Stimulated activated CD4-positive, alpha-beta T cell treated with anti-CD3 and anti-CD28 coated beads, Interleukin-12 subunit alpha, Interleukin-12 subunit beta, amount 100 ng/mL, for 24 hours (primary cell): ENCODE measurements at places on chromosomes 4 and X.

DNA sequence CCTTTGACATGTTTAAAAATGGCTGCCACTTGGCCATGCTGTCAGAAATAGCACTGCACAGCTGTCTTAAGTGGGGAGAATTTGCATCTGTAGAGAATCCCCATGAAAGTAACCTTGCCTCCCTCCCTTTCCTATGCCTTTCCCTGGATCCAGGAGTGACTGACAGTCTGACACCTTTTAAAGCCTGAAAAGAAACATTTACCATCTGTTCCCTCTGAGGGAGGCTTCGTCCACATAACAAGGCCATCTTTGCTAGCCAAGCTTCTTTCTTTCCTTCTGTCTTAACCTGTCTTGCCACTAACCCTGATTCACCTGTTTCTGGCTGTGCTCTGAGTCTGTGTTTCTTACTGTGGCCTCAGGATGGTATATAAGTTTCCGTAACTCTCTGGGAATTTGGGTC, 21.3 kb upstream of the AADAT start:
- no peak for DNase-seq

DNA sequence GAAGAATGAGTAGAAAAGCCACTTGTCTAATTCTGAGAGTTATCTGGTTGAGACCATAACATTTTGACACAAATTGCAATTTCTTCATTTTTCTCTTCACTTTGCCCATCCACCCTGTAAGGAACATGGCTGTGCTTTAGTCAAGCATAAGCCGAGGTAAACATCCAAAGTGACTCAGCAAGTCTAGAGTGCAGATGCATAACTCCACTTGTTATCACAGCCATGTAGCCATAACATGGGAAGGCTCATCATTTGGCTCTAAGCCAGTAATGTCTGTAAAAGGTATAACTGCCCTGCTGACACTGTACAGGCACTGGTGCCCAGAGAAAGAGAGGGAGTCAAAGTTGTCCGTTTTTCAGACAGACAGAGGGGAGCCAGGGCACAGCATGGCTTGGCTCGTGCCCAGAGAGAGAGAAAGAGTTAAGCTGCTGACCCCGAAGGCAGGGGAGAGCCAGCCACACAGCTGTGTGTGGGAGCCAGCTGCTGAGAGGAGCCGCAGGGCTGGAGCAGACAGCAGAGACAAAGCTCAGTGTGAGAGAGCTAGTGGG, 76.9 kb upstream of the EXOC1L start:
- DNase-seq = no peak

GRCh38 chr4:93834249-93835066, 5.9 kb downstream of the ATOH1 start:
- no peak for DNase-seq

- DNase-seq = no peak
These were observed 222.1 kb downstream of the CAMK2D start for GRCh38 chr4:113539408-113539807.

GRCh38 chrX:15853586-15854079, 980 bp downstream of the AP1S2 start:
- DNase-seq = no peak

DNA sequence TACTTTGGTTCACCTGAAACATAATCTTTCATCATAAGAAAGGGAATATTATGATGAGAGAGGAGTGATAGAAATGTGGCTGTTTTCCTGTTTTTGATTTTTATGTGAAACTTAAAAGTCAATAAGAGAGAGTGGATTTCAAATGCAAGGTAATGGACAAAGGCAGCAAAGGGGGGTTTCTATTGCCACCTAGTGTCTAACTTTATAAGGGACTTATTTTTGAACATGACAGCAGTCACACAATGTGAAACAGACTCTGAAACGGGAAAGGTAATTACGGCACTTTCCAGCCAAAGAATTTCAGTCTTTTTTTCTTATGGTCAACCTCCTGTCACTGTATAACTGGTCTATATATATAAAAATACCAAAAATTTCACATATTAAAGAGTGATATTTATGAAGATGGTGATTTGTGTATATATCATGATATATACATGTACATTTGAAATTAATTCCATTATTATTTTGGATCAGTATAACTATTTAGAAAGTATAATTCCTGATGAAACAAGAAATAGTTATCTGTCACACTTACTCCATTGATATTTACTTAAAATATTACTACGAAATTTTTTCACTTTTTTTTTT, 127.1 kb downstream of the FBXO8 start:
- DNase-seq = no peak

DNA sequence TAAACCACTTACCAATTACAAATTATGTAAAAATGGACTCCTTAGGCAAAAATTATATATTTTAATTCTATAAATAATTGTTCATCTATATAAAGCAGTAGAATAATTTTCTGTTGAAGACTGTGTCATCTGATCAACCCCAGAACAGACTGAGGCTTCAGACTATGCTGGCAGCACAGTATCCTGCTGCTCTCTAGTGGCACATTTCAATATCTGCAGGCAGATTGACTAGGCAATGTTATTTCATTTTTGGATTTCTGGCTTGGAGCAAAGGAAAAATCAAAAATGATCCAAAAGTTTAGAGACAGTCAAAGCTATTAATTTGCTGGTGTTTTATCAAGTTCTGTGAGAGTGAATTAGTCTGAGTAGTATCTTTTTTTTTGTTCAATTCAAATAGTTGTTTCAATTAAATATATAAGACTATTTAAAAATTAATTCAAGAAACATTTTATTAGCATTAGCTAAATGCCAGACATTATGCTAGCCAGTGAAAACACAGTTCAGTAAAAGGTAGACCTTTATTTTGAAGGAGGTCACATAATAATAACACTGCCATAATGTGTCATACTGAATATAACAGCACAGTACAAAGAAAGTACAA, 21.3 kb upstream of the SULT1E1 start:
- DNase-seq = no peak

DNA sequence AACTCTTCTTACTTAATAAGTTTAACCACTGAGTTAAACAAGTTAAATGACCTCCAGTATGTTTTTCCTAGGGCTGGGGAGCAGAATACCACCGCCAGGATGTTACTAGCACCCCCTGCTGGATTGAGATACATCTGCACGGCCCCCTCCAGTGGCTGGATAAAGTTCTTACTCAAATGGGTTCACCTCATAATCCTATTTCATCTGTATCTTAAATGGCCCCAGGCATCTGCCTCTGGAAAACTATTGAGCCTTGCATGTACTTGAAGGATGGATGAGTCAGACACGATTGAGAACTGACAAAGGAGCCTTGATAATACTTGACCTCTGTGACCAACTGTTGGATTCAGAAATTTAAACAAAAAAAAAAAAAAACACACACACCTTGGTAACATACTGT, 61.5 kb upstream of the MMAA start:
- peak; percentile 17 for DNase-seq

DNA sequence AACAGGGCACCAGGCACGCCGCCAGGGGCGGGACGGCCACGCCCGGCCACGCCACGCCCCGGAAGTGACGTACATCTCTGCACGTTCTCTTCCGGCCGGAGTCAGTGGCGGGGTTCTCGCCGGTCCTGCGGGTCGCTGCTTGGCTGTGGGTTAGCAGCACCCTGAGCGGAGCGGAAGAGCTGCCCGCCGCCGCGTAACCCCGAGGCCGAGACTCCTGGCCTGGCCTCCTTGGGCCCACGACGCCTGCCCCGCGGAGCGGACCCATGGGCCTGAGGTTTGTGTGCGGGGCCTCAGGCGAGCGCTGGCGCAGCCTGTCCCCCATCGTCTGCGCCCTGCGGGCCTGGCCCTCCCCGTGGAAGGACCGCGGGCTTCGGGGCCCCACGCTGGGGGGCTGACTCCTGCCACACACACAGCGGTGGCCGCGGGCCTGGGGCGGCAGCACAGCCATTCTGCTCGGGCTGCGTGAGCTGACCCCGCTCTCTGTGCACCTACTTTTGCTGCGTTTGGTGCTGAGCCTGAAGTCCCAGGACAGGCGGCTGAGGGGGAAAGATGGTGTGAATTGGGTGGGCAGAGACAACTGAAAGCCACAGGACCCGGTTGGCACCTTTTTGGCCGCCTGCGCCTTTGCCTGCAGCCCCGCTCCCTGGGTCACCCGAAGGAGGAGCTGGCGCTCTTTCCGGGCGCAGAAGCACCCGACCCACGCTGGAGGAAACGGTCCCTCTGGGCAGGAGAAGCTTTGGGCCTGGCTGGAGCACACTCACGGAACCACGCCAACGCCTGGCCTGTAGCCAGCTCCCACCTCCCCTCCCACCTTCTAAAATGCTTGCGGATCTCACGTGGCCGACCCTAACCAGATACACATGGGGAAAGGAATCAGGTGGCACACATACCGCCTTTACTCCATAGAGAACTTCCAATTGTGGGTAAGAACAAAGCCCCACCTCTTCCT, 28.1 kb downstream of the NOP14 start:
- DNase-seq = peak; percentile 89

GRCh38 chr4:158760866-158761265, 8.0 kb upstream of the FNIP2 start:
- no peak for DNase-seq

DNA sequence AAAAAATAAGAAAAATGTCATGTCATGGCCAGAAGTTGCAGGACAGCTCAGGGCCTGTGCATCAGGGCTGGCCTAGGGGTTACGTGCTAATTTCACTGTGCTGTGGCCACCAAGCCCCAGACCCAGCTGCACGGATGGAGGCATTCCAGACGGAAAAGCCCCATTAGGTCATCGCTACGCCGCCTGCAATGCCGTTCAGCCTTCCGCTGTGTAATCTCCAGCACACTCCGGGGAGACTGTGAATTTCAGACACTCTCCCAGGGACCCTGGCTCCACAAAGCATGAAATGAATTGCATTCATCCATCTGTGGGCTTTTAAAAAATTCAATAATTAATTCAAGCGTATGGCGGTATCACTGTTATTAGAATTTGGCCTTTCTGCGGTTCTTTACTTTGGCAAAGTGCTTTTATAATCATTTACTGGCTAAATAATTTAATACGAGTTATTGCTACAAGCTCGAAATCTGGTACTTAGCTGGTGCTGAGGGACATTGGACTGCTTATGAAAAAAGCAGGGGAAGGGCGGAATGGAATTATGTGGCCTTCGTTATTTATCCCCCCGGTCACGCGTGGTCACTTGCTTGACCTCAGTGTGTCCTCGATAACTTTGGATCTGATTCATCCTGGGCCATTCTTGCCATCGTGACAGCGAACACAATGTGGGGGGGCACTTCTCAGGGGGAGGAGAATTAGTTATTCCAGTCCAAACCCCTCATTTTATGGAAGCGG, 9.0 kb upstream of the NSG1 start:
- DNase-seq = no peak

GRCh38 chr4:175784986-175785525, 27.0 kb downstream of the GPM6A start:
- no peak for DNase-seq
